ENCODE measurements at places on chromosomes 16 and 17.

DNA sequence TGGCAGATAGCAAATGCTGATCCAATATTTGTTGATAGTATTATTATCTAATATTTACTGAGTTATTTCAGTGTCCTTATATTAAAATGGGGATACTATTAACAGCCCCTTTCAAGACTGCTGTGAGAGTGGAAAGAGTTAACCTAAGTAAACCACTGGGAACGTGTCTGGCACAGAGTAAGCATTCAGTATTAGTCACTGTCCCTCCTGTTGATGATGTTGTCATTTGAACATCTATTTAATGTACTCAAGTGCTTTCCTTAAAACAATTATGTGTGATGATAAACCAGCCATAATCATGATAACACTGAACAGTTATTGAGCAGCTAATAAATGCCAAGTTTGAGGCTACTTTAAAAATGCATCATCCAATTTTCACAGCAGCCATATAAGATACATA lies 135.7 kb upstream of the XYLT1 start:
- DNase-seq, result no peak

GRCh38 chr17:41966463-41967140 lies at the start of gene CNP:
TSS of gene CNP (plus strand) at chr17:41966795. CDS start at chr17:41966885, 90 bp downstream.
- peak; percentile 93 for DNase-seq

- no peak for DNase-seq
Observed at GRCh38 chr17:82056729-82057621, 5.3 kb downstream of the GPS1 start.

GRCh38 chr16:4513086-4513860 lies 25.3 kb downstream of the CDIP1 start:
- no peak for DNase-seq

DNA sequence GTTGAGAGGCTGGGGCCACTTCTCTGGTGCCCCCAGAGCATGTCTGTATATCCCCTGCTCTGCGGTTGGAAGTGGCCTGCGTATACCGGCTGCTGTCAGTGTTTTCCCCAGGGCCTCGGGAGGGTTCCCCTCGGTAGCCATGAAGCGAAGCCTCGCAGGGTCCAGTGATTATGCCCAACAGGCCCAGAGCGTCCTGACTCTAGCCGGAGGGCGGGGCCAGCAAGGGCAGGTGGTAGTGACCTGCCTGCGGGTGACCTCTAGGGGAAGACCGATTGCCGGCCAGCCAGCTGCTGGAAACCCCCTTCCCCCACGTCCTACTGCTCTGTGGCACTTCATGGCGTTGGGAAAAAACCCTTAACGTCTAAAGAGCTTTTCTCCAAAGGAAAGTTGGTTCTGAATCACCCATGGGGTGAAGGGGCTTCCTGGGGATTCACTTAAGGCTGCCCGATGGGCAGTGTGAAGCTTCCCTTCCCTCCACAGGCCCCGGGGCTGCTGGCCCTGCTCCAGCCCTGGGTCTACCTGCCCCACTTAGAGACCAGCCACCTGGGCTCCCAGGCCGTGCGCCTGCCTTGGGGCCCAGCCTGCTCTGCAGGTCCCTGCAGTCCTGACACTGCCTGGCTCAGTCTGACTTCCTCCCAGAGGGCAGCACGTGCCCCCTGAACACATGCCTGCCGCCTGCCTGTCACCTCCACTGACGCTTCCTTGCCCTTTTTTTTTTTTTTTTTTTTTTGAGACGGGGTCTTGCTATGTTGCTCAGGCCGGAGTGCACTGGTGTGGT lies 72.8 kb downstream of the SOCS1 start:
- DNase-seq, result no peak
